ENCODE measurements at places on chromosomes 4 and X.

DNA sequence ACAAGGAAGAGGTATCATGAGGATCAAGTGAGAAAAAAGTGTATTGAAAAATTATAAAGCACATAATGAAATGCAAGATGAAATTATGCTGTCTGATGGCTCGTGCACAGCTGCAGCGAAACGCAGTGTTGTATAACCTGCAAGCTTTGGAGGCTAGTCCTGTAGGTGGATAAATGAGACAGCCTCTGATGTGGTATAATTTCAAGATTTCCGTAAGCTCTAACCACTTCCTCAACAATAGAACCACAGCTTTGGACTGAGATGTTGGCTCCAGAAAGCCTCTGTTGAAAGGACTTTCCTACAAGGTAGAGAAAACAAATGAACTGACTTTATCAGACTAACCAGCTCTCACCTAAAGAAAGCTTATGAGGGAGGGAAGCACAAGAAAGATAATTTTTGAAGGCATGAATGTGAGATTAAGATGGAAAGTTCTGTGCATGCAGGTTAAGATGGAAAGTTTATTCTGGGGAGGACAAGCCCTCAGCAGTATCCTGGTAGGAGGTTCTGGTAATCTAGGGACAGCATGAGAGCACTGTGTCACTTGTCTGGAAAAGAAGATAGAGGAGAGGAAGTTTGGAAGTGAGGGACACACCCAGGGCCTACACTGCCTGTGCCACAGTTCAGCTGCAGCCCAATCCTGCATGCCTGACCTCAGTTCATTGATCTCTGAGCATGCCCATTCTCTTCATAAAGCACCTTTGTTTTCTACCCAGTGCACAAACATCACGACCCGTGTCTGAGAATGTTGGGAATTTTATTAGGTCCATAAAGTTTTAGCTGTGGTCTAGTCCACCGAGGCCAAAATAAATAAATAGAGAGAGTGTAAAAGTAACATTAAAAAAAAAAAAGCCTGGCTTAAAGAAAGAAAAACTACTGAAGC, 161.5 kb upstream of the SFRP2 start:
- peak; percentile 12 for DNase-seq

DNA sequence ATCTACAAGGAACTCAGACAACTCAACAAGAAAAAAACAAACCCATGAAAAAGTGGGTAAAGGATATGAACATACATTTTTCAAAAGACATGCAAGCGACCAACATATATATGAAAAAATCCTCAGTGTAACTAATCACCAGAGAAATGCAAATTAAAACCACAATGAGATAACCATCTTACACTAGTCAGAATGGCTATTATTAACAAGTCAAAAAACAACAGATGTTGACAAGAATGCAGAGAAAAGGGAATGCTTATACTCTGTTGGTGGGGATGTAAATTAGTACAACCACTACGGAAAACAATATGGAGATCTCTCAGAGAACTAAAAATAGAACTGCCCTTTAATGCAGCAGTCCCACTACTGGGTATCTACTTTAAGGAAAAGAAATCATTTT, 12.1 kb downstream of the NIPAL1 start:
- no peak for DNase-seq

DNA sequence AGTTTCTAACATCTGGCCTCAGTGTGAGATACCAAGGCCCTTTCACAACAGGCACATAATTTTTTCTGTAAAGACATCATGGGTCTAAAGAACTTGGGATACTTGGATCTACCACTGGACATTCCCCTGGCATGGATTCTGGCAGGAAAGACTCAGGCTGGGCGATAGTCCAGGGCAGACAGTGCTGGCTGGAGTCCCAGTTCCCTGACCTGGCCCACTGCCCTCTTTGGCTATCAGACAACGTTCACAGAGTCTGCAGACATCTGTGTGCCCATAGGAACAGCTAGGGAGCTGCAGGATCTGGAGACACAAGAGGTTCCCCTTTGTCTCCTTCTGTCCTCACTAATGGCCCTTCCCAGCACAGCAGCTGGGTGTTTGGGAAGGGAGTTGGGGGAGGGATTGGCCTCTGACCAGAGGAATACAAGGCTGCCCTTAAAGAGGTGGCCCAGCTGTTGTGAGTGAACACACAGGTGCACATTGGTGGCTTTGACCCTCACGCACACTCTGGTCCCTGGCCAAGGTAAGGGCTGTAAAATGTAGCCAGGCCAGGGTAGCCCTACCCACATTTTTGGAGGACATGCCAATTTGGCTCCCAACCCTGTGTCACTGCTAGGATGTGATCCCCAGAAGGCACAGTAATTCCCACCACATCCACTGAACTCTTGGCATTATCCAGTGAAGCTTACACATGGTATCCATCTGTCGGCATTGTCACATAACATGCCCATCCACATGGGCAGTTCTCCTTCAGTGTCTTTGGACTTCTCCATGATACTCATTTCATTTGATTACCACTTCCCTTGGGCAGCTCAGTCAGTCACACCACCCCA, 72.3 kb downstream of the SOX3 start:
- DNase-seq, result no peak

- no peak for DNase-seq
Measured at GRCh38 chr4:178329226-178329872, 887.1 kb upstream of the AGA start.

- no peak for DNase-seq
Measured at GRCh38 chrX:1555370-1555769, 18.4 kb upstream of the P2RY8 start.

DNA sequence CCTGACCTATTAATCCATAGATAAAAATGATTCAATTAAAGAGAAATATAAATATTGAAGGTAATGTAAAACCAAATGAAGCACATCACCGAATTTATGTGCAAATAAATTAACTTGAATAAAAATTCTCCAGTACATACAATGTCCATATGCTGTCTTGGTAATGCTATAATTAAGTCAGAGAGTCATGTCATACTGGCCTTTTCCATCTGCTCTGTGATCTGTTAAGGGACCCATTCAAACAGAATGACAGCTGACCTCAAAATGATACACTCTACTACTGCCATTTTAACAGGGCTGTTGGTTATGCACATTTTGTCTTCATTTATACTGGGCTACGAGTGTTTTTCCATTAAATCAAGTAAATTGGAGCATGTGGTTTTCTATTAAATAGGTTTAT, 99.3 kb downstream of the TEX13A start:
- DNase-seq, result no peak

- DNase-seq, result no peak
Measured at GRCh38 chr4:78100060-78100459, 42.9 kb downstream of the FRAS1 start.

GRCh38 chr4:184097241-184097605, 120.5 kb downstream of the ENPP6 start:
- DNase-seq, result peak; percentile 63

GRCh38 chr4:118348886-118349285, 3.9 kb downstream of the PRSS12 start:
- DNase-seq, result peak; percentile 33

DNA sequence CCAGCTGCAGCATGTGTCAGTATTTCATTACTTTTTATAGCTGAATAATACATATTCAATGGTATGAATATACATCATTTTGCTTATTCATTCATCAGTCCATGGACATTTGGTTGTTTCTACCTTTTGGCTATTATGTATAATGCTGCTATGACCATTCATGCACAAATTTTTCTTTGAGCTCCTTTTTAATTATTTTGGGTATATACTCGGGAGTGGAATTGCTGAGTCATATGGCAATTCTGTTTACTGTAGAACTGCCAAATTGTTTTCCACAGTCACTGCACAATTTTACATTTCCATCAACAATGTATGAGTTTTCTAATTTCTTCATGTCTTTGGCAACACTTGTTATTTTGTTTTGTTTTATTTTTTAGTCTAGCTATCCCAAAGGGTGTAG, 405.9 kb upstream of the PITX2 start:
- DNase-seq, result no peak

DNA sequence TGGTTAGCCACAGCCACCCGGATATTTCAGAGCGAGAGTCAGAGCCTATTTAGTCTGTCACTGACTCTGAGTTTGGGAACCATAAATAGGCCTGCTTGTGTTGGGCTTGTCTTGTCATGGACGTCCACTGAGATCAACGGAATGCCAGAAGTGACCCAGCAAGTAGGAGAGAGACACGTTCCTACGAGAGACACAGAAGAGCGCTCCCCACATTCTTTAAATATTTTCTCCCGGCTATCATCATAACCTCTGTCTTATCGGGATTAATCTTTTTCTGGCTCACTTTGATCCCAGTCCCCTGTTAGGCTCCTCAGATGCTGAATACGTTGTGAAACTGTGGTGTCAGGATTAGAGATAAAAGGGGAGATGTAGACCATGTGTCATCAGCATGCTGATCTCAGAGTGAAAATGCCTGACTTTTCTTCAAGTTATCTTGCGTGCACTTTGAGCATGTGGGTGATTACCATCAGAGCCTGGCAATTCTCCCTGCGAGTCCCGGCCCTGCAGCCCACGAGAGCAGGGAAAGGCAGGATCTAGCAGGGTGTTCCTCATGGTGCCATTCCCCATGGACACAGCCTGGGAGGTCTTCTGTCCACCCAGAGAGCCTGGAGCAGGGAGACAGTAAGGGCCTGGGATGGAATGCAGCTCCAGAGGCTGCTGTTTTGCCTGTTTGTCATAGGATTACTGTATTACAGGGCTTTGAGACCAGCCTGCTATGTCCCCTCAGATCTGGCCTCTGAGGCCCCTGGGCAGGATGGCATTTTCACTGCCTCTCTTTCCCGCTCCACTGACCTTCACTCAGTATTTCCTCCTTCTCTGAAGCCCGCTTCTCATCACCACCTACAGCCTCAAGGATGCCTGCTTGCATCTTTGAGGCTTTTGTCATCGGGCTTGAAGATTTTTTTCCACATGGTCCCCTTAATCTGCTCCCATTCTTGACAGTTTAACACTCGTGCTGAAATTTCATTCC, 2.8 kb upstream of the TENM3 start:
- no peak for DNase-seq

- DNase-seq, result no peak
Measured at GRCh38 chr4:18803781-18804180, 782.2 kb upstream of the LCORL start.

DNA sequence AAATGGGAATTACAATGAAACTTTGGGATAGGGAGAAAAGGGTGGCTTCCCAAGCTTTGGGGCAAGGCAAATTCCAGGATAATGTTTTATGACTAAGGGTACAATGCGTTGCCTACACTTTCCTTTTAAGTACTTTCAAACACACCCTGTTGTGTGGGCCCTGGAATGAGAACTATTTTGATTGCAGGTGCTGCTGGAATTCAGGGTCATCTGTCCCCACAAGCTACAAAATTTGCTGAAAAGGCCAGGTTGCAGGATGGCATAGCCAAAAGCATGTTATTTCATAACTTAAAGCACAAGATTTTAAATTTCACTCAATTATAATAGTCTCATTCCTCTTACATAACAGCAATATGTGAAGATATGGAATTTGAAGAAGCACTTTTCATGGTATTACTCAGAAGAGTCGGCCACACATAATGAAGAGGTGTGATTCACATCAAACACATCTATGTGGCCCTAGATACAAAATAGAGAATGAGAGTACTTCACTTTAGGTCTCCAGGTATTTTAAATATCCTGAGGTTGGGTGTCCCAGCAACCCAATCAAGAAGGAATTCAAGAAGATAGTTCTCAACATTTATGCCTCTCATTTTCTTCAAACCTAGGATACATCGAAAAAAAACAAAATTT, 89.3 kb downstream of the APBB2 start:
- DNase-seq, result no peak

DNA sequence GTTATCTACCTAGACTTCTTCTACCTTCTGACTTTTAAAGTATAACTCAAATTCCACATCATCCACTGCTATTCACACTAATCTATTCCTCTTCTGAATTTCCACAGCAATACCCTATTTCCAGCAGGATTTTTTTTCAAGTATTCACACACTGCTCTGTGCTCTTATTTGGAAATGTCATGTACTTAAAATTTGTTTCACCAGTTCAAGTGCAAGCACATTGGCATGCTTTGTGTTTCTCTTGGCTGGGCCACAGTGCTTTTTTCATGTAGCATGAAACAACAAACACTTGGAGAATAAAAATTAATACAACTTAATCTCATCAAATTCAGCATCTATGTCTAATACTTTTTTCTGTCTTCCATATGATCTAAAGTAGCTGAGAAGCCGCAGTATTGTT, 161.8 kb upstream of the PCDH18 start:
- no peak for DNase-seq

GRCh38 chr4:48554606-48555005, 64.6 kb downstream of the ZAR1 start:
- no peak for DNase-seq

DNA sequence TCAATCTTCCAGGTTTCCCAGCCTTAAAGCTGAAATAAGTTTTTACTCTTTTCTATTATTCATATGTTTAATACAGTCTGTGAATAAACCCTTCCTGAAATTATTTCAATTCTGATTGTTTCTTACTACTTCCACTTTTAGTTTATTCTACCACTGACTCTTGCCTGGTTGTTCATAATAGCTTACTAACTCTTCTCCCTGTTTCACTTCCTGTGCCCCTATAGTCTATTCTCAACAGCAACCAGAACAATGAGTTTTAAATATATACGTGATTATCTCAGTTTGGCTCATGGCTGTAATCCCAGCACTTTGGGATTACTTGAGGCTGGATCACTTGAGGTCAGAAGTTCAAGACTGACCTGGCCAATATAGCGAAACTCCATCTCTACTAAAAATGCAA, 408.0 kb upstream of the SPOCK3 start:
- DNase-seq, result no peak

DNA sequence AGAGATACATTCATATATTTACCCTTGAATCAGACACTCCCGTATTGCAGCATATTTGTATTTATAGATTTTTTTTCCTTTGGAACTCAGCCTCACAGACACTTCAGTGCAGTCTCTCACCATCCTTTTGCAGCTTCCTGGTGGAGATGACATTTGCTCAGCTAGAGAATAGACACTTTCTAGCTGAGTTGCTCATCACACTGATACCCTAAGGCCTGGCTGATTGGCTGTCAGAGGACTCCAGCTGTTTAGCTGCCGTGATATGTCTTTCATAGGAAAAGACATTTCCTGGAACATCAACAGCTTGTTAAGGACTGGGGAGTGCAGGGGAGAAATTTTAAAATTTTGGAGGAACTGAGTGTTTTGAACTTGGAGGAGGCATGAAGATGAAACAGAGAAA, 429.6 kb downstream of the SMARCA1 start:
- DNase-seq, result no peak

DNA sequence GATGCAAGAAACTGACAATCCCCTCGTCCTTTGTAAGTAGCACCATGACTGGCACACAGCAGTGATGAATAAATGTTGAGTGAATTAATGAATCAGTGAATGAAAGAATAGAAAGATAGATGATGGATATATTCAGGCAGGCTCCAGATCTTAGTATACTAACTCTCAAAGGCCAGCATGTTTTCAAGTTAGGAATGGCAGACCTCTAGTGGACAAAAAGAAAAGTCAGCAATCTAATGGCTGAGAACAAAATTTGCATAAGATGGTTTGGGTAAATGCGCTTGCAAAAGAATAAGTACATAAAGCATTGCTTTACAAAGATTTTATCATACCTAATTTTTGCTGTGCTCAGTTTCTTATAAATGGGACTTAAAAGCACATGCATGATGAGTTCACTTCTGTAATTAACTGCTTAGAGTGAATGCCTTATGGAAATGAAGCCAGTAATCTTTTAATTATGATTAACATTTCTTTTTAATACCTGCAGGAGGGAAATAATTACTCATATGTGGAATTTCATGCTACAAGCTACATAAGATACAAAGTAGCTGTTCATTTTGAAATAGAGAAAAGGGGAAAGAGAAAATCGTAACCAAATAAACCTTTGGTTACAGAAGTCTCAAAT, 126.9 kb upstream of the GPRIN3 start:
- DNase-seq, result peak; percentile 71

Measured in hematopoietic multipotent progenitor cell treated with erythropoietin and hydrocortisone succinate and interleukin-3 and kit ligand, for 4 days (in vitro differentiated cells).